ENCODE measurements at places on chromosomes 7 and 10. TPM values are rescaled to one million over a fixed set of nuclear protein-coding genes. Genes with fewer than 3 reads are reported as not detected.

The PIK3CG gene
- total RNA-seq: 2.1 TPM

The DMTF1 gene
- total RNA-seq: 35.2 TPM

The ENTPD1 gene
- total RNA-seq: 9.7 TPM

The HACD1 gene
- 2.7 TPM for total RNA-seq

The CNPY1 gene
- not detected for total RNA-seq

The HTR5A gene
- not detected for total RNA-seq

The CCDC172 gene
- total RNA-seq: not detected

The NOM1 gene
- total RNA-seq: 9.0 TPM

The PTPRE gene
- total RNA-seq: 23.0 TPM

The GJD4 gene
- not detected for total RNA-seq

The RPEL1 gene
- total RNA-seq: not detected

- DNase-seq: no peak
These were observed 151.8 kb upstream of the CELF2 start for GRCh38 chr10:10865913-10866312.

- DNase-seq: peak; percentile 4
These were observed 269.2 kb upstream of the TCERG1L start for GRCh38 chr10:131580674-131581073.

DNA sequence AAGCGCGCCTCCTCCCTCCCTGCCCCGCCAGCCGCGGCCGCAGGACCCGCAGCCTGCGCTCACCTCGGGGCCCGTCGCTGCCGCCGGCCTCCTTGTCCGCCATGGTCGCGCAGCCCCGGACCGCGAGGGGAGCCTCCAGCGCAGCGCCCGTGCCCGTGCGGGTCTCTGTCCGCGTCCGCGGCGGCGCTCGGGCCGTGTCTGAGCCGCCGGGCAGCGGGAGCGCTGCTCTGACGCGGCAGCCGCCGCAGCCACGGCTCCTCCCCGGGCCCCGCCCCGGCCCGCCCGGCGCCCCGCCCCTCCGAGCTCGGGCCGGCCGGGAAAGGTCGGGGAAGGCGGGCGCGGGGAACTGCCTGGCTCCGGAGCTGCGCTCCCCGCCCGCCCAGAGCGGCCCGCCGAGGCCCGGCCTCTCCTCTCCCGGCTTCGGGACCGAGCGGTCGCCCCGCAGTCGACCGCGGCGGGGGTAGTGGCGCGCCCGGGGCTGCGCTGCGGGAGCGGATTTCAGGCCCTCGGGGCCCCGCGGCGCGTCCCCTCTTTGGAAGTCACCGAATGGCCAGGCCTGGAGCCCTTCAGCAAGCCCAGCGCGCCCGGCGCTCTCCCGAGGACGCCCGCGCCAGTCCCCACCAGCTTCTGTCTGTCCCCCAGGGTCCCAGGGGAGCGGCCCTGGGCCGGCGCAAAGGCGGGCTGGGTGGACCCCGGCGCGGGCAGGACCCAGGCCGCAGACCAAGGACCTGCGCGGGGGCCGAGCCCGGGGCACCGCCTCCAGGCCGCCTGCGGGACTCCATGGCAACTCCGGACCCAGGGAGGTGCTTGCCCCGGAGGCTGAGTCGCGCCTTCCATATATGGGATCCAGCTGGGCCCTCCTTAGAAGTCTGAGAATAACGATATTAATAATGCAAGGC lies at the start of gene HSPA12A:
Gene HSPA12A, minus strand, starts transcription at position 200 of the 899 bp plus-strand sequence. Its CDS starts 97 bp downstream, at position 103.
- peak; percentile 46 for DNase-seq

GRCh38 chr10:50577681-50578350 lies 45.9 kb downstream of the SGMS1 start:
- DNase-seq: no peak

GRCh38 chr10:112140110-112140970 lies 43.2 kb downstream of the GPAM start:
- DNase-seq: peak; percentile 90

DNA sequence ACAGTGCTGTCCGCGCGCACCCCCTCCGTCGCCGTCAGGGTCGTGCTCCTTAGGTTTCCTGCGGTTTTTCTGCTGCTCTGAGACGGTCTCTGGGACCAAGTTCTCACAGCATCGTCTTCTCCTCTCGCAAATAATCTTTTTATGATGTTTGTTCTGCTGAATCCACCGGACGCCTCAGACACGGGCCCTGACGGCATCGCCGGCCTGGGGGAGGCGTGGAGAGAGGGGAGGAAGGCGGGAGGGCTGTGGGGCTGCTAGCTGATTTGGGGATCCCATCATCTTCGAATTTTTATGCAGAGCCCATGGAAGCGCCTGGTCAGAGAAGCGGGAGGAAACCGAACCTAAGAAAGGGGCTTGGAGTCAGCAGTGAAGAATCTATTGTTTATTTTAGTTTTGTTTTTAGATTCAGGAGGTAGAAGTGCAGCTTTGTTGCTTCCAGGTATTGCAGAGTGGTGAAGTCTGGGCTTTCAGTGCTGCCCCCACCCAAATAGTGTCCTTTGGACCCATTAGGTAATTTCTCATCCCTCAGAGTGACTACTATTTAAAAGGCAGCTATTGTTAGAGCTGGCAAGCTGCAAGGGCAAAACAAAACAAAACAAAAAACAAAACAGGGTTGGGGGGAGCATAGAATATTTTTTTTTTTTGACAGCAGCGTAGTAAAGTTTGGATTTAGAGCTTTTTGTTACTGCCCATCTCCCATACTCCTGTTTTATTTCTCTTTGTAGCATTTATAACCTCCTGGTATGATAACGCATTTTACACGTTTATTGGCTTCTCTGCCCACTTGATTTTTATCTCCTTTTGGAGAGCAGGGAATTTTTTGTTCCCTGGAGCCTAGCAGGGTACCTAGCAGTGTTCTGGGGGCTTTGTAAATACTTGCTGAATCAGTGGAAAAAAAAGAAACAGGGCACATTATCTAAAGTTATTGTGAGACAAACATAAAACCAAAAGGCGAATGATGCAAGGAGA lies 92.6 kb downstream of the SPAG6 start:
- DNase-seq: peak; percentile 92

DNA sequence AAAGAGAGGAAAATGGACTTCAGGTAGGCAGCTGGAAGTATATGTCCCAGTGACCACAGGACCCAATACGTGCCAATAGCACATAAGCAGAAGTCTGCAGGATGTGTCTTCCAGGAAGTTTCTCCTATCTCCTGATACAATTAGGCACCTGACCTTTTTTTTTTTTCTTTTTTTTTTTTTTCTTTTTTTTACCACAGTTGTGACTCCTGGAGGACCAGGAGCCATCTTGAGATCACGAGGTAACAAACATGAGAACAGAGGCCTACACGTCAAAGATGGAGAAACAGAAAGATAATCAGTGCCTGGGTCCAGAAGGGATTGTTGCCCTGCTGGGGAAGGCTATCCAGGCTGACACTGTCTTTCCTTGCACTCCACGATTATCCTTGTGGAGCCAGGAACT lies 312.4 kb upstream of the NEBL start:
- no peak for DNase-seq

DNA sequence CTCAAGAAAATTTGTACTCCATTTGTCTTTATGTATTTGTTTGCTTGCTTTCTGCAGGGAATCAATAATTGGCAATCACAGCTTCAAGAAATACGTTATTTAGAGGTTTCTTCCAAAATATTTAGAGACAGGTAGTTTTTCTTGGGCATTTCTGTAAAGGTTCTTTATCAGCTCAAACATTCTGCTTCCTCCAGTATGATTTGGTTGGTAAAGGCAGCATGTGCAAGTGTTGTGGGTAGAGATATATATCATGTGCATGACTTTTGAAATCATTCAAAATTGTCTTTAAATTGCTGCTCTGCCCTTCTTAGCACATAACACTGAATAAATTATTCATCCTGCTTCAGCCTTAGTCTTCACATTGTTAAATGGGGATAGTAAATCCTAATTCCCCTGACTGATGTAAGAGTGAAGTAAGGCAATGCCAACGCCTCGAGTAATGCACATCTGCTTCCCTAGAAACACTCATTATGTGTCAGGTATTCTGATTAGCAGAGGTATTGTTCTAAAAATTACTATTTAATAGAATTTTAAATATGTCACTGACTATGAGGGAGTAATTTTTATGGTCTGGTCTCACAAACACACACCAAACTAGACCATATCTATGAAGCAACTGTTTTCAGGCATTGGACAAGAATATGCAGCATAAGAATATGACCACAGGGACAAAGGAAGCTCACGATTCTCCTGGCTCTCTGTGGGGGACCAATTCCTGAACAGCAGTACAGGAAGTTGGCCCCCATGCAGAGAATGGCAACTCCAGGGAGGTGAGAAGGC lies 77.3 kb upstream of the AKR1E2 start:
- DNase-seq: no peak

- no peak for DNase-seq
These were observed 21.1 kb downstream of the TMEM270 start for GRCh38 chr7:73882047-73882402.

DNA sequence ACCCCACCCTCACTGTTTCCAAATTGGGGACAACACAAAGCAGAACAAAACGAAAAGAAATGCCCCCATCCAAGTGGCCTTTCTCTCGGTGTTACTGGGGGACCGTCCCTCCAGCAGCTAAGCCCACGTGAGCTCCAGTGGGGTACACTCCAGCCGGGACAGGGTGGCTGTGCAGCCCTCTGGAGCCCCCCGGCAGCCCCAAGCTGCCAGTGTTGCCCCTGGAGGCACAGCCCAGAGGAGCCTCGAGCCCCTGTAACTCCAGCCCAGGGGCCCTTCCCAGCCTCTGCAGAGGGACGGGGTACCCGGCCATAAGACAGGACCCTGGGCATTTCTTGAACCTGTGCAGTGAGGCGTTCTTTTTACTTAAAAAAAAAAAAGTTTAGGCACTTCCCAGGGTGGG lies 124.5 kb upstream of the KCTD7 start:
- DNase-seq: no peak

DNA sequence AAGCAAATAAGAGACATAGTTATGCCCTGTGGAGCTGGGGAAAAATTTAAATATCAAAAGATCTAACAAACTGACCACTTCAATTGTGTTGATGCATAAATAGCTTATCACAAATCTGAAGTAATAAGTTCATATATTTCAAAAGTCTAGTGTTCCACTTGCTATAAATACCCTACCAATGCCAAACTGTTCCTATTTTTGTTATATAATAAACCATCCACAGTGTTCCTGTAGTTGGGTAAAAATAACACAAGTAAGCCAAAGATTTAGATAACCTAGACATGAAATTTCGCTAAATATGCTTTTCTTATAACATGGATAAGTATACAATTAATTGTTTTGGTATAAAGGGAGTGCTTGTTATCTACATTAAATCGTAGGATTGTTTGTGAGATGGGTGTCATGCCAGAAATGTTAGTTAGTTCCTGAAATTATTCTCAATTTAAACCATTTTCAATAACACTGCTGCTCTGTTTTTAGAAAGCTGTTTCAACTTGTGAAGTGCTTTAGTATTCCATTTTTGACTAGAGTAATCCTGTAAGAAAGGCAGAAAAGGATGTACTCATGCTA lies 85.5 kb downstream of the CACNA2D1 start:
- no peak for DNase-seq

DNA sequence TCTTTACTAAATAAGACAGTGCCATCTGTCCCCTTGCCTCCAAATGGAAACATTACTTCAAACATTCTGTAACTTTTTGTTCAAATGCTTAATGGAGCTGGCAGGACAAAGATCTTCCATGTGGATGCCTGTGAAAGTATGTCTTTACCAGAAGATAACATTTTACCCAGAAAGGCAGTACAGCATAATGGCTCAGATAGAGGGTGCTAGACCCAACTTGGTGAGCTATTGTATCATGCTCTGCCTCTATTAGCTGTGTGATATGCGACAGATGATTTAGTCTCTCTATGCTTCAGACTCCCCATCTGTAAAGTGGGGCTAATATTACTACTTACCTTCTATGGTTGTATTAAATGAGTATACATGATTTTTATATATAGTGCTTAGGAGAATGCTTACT lies 8.8 kb upstream of the SMKR1 start:
- no peak for DNase-seq

GRCh38 chr7:108291791-108292440 lies 161.8 kb upstream of the LAMB4 start:
- no peak for DNase-seq

DNA sequence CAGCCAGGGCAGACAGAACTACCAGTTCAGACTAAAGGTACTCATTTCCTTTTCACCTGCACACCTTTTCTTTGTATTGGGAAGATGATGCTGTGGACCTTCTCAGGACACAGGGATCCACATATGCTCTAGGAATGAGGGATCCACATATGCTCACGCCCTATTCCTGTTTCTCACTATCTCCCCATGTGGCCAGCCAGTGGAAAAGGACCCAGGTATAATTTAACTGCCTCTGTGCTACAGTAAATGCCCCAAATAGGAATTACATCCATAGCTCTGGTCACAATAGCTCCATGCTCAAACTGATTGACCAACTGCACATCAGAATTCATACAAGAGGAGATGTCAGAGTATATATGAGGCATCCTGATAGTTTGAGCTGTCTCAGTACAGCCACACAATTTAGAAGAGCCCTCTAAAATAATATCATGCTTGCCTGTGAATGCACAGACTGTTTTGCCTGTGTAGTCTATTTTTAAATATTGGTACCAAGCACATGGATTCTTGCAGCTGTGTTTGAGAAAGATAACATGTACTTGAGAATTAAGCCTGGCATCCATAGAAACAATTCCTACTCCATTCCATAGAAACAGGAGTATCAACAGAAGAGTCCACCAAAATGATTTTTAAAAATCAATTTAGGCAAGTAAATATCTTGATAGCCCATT lies 43.7 kb downstream of the CTTNBP2 start:
- no peak for DNase-seq

DNA sequence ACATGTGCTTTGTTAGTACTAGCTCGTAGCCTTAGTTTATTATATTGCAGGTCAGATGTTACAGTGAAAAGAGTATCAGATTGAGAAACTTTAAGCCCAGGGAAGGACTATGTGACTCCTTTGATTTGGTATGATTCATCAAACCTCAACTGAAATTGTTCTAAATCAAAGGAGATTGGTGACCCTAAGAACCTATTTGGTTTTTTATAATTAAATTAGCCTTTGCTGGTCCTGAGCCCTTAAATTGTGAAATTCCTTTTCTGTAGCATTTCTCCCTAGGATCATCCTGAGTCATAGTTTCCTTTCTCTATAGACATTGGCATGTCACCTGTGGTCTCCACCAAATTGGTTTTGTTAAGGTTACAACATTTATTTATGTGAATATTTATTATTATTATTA lies 89.7 kb downstream of the POLR1F start:
- no peak for DNase-seq

DNA sequence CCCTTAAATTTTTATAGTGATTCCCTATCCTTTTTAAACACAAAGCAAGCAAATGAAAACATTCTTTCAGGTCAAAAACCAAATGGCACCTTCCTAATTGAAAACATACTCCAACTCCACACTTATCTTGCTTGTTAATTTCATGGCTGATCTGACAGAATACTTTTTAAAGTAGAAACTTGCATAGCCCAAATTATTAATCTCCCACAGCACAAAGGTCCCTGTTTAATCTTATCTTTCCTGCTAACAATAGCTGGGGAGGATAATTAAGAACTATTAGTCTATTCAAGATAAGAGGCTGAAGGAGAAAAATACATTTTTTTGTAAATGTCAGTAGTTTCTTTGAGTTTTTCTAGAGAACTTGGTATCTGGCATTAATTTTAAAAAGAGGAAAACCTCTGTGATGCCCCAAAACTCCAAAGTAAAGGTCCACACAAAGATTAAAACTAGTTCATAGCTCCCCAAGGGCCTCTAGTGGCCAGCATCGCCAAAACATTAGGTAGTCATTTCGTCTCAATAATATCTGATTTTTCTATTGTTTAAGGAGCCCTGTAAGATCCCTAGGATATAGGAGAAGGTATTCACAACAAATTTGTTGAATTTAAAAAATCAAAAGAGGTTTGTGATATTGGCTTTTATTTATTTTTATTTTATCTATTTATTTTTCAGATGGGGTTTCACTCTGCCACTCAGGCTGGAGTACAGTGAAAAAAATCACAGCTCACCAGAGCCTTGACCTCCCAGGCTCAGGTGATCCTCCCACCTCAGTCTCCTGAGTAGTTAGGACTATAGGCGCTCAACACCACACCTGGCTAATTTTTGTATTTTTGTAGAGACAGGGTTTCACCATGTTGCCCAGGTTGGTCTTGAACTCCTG lies 14.7 kb downstream of the CDNF start:
- DNase-seq: no peak
